Fibroblast of skin of scalp (primary cell): ENCODE measurements at places on chromosomes 12 and 14.

DNA sequence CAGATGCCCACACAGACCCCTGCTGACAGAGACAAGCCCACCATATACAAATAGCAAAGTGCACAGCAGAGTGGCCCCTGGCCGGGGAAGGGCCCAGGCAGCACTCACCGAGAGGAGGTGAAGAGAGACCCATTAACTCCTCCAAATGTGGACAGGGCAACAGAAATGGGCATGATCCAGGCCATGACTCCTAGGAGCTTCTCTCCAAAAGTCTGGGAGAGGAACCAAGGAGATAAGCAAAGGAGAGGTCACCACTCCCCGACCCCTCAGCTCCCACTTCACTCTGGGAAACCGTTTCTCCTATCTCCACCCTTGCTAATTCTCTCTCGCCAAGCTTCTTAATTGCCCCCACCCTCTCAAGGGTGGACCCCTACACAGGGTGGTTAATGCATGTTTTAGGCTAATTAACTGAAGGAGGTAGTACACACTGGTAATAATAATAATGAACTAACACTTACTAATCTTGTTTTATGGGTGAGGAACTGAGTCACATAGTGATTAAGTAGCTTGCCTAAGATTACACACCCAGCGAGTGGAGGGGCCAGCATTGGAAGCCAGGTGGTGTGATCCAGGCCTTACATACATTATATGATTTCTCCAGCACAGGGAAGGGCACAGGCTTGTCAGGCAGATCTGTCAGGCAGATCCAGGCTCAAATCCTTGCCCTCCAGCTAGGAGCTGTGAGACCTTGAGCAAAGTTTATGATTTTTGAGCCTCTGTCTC is 18.9 kb upstream of the CEBPE start:
- no peak for DNase-seq

DNA sequence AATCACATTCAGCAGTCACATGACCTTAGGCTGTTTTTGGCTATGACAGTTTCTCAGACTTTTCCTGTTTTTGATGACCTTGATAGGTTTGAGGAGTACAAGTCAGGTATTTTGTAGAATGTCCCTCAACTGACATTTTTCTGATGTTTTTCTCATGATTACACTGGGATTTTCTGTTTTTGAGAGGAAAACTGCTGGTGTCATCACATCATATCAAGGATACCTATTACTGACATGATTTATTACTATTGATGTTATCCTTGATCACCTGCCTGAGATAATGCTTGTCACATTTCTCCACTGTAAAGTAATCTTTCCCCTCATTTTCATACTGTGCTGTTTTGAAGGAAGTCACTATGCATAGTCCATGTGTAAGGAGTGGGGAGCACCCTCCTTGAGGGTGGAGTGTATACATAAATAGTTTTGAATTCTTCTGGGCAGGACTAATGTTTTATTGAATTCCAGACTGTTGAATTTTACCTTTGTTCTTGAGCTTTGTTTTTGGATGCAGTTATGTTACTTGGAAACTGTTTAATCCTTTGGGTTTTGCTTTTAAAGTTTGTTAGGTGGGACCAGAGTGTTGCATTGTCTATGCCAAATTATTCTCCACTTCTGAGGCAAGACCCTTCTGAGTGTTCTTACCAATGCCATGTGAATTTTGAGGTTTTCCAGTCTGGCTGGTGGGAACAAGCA is 444.5 kb upstream of the FAR2 start:
- DNase-seq = peak; percentile 53

- DNase-seq = no peak
Measured at GRCh38 chr14:51652168-51653078, 713 bp downstream of the FRMD6 start.

GRCh38 chr12:6766651-6767349 is 637 bp downstream of the PTMS start:
- peak; percentile 71 for DNase-seq

GRCh38 chr12:132129007-132129406 is 15.1 kb downstream of the DDX51 start:
- DNase-seq = no peak

DNA sequence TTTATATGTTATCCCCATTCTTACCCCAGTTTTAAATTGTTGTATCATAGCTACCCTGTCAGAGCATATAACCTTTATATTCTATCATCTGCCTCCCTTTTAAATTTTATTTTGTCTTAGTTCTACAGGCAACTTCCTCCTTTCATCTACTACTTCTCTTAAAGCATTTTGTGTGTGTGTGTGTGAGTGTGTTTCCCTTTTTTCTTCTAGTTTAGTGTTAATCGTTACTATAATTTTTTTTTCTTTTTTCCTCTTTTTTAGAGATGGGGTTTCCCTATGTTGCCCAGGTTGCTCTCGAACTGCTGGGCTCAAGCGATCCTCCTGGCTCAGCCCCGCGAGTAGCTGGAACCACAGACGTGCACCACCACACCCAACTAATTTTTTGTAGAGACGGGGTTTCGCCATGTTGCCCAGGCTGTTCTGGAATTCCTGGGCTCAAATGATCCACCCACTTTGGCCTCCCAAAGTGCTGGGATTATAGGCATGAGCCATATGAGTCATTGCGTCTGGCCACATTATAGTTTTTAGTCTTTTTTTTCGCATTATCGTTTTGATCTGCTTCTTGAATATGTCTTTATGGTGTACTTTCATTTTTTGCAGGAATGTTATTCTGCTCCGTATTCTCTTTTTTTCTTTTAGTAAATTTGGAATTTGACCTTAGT is 33.1 kb upstream of the FBXO34 start:
- peak; percentile 22 for DNase-seq

GRCh38 chr12:48007206-48007605 is 2.9 kb upstream of the COL2A1 start:
- no peak for DNase-seq

DNA sequence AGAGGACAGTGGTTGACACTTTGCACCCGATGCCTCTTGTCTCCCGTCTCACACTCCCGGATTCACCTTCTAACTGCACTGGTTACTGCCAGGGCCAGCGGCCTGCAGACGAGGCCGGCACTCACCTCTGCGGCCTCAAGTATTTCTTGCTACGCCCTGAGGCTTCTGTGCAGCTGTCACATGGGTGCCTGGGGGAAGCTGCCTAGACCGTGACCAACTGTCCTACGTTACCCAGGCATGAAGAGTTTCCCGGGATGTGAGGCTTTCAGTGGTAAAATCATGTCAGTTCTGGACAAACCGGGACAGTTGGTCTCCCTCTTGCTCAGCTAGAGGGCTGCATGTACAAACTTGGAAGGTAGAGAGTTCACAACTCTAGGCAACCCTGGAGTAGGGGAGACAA is 274.5 kb downstream of the GLT1D1 start:
- DNase-seq = no peak

- DNase-seq = no peak
Measured at GRCh38 chr12:108090107-108090899, 38.8 kb upstream of the WSCD2 start.

GRCh38 chr12:53419756-53420155 is 3.9 kb upstream of the AMHR2 start:
- no peak for DNase-seq

DNA sequence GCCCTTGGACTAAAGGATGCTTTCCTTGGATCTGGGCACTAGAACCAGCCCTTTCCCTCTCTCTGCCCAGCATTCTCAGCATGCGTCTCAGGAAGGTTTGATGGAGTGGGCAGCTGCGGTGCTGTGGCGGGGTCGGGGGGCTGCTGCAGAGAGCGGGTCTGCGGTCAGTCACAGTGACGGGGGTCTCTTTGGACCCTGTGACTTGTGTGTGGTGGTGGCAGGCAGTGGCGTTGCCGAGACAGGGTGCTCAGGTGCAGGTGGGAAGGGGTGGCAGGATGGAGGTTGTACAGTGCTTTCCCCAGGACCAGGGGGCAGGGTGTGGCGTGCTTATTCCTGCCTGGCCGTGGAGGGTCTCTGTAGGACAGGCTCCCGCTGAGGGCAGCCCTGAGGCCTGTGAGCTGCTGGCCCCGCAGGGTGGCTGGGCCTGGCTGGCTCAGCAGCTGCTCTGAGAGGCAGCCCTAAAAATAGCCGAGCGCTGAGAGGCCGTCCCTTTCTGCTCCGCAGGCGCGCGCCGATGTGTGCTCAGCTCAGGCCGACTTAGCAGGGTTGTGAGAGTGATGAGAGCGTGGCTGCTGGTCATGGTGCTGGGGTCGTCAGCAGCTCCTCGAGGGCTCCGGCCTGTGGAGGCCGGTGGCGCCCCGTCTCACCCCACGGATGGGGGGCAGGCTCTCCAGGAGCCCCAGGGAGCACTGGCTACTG is 9.7 kb downstream of the PACS2 start:
- peak; percentile 19 for DNase-seq

- peak; percentile 66 for DNase-seq
Measured at GRCh38 chr14:32224737-32225377, 21.8 kb upstream of the RNU6-8 start.

- peak; percentile 68 for DNase-seq
Measured at GRCh38 chr14:26289891-26290486, 307.8 kb downstream of the NOVA1 start.

- no peak for DNase-seq
Measured at GRCh38 chr12:10119066-10119465, 10.9 kb downstream of the CLEC7A start.

DNA sequence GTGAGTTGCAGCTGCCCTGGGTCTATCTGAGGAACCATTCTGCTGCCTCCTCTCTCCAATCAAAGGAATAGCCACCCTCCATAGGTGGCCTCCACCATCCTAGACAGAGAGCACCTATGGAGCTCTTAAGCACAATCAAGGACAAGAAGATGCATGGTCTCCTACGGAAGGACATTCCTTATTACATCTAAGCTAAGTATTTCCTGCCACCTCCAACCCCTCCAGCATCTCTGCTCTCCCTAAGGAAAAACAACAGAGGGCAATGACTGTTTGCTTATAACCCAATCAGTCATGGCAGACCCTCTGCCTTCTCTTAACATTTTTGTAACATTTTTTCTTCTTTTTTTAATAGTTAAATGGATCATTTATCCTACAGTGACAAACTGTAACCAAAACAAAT is 14.8 kb upstream of the OR6J1 start:
- no peak for DNase-seq
